D721Med (cell line): ENCODE measurements at places on chromosomes 7 and 10.

GRCh38 chr10:3527869-3528268, 257.1 kb downstream of the KLF6 start:
- no peak for DNase-seq

DNA sequence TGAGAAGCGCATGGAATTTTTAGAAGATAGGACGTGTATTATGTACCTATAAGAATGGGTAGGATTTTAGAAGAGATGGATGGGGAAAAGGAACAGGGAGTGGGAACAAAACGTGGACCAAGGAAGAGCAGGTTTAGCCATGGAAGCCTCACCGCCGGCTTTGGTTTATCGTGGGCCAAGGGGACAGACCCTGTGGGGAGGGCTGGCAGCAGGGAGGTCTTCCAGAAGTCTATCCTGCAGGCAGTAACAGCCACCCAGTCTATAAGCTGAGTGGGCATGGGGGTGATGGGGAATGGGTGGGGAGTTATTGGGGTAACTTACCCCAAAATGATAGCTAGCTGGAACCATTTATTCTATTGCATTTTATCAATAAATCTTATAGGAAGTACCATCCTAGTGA, 44.9 kb downstream of the IKZF1 start:
- DNase-seq, result no peak

DNA sequence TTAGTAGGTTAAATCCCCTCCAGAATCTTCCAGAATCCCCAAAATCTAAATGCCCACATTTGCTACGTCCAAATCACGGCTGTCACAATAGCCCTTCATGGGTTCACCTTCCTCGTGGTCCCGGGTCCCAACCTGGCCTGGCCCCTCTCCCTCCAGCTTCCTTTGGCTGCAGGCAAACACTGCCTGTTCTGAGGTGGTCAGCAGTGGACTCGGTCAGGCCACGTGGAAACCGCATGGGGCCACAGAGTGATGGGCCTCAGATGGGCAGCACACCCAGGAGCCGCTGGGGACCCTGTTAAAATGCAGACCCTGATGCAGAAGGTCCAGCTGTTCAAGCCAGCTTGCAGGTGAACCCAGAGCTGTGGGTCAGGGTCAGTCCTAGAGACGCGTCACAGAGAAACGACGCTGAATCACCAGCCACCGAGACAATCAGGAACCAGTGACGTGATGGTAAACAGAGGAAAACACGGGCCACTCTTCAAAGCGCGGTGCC, 588.6 kb downstream of the DNAJB6 start:
- no peak for DNase-seq

DNA sequence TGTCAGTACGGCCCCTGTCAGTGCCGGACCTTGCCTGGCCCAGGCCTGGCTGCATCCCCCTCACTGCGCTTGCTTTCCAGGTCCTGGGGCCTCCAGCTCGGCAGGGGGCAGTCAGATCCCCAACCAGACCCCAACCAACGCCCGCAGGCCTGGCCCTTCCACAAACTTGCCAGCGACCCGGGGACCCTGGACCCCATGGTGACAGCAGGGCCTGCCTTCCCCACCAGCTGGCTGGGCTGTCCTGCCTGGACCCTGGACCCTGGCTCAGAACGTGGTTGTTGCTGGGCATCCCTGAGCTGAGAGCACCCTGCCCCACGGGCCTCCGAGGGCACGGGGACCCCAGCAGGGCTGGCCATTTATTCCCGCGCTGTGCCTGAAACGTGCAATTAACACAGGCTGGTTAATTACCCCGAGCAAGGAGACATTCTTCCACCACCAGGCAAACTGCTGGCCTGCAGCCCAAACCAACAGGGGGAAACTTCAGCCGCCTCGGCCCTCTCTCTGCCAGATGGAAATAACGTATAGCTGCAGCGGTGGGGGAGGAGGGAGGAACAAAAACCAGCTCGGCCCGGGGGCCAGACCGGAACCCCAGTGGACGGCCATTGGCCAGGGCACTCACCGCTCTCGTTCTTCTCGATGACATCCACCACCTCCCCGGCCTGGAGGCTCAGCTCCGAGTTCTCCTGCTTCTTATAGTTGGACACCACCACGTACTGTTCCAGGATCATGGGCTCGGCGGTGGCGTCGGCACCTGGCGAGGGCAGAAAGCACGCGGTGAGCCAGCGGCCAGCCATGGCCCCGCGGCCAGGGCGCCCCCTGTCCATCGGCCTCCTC, 167.1 kb downstream of the NEURL1 start:
- no peak for DNase-seq

DNA sequence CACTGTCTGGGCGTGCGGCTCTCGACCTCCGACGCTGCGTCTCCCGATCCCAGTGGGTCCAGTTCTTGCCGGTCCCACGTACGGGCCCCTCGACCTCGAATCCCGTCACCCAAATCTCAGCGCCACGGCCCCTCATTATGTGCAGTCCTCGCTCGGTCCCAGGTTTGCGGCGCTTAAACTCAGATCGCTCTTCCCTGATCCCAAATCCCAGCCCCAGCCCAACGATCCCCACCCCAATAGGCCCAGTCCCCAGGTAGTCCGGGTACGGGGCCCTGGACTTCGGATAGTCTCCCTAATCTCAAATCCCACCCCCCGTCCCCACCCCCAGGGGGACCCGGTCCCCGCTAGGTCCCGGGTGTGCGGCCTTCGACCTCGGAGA, 666 bp downstream of the HNRNPF start:
- no peak for DNase-seq

DNA sequence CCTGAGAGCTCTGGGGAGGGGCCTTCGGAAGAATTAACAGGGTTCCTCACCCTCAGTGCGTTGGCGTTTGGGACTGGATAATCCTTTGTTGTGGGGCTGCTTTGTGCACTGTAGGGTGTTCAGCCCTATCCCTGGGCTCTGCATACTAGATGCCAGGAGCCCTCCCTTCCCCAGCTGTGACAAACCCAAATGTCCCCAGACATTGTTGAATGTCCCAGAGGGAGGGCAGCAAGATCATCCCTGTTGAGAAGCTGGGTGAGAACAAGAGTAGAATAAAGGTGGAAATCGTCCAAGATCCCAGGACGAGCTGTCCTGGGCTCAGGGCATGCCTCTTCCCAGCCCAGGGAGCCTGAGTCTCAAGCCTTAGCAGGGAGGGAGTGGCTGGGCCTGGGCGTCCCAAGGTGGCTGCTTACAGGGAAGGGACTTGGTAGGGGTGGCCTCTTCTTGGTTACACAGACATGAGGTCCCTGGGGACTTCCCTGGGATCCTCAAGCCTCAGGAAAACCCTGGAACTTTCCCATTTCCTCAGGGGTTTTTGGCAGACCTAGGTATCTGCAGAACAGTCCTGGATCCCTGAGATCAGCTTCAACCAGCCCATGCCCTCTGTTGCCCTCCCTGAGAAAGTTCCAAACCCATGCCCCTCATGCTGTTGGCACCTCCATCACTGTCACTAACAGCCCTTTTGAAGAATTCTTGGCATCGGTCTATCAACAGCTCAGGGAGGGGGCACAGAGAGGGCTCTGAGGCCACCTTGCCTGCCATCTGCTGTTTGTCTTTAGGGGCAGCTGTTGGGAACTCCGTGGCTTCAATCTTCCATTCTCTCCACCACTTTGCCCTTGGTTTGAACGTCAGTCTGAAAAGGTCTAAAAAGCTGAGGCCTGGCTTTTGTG, 53.7 kb downstream of the GOLGA7B start:
- DNase-seq, result no peak

DNA sequence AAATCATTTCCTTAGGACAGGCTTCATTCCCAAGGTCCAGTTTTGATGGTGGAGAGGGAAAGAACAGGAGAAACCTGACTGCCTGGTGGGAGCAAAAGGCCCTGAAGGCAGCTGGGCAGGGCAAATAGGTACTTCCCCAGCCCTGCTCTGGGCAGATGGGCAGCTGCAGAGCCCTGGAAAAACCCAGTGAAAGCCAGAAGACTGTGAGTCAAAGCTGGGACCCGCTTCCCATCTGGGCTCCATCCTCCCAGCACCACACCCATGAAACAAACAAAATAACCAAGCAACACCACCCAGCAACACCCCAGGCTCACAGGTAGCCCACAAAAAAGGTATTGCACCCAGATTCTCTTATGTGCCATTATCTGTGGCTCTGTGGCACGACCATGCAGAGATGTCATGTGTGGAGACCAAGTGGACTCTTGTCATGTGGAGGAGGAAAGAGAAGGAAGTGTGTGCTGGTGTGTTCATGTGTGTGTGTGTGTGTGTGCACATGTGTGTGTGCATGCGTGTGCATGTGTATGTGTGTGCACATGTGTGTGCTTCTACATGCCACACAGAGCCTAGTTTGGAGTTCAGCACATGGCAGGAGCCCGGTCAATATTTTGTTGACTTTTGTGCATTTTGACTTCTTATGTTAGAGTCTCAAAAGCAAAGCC, 9.8 kb downstream of the CLRN3 start:
- no peak for DNase-seq

DNA sequence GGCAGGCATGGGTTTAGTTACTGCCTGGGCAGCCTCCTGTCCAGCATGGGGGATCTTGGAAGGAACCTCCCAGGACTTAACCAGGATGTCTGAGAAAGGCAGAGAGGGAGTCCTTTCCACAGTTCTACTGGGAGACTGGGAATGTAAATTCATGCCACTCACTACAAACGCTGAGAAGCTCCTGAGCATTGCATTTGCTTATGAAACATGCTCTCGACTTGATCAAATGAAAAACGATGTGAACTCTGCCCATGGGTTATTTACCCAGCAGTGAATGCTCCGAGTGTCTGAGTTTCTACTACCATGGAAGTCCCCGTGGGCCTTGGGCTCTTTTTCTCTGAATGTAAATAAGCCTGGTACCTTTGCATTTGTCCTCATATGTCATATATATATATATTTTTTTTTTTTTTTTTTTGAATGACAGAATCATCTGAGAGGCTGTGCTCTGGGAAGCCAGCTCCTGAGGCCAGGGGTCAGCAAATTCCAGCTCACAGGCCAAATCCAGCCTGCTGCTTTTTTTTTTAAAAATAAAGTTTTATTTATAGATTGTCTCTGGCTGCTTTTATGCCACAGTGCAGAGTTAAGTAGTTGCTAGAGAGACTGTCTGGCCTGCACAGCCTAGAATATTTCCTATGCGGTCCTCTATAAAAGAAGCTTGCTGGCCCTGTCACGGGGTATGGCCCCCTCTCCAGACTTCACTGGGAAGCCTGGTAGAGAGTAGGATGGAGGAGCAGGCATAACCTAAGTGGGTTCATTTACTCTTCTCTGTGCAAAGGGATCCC, 21.4 kb upstream of the RAPGEF5 start:
- no peak for DNase-seq

GRCh38 chr10:11993834-11994468, 48.7 kb downstream of the UPF2 start:
- DNase-seq, result no peak

- no peak for DNase-seq
Observed at GRCh38 chr7:112254156-112254555, 47.7 kb downstream of the ZNF277 start.

GRCh38 chr10:75140246-75140645, 28.8 kb downstream of the SAMD8 start:
- DNase-seq, result peak; percentile 79

DNA sequence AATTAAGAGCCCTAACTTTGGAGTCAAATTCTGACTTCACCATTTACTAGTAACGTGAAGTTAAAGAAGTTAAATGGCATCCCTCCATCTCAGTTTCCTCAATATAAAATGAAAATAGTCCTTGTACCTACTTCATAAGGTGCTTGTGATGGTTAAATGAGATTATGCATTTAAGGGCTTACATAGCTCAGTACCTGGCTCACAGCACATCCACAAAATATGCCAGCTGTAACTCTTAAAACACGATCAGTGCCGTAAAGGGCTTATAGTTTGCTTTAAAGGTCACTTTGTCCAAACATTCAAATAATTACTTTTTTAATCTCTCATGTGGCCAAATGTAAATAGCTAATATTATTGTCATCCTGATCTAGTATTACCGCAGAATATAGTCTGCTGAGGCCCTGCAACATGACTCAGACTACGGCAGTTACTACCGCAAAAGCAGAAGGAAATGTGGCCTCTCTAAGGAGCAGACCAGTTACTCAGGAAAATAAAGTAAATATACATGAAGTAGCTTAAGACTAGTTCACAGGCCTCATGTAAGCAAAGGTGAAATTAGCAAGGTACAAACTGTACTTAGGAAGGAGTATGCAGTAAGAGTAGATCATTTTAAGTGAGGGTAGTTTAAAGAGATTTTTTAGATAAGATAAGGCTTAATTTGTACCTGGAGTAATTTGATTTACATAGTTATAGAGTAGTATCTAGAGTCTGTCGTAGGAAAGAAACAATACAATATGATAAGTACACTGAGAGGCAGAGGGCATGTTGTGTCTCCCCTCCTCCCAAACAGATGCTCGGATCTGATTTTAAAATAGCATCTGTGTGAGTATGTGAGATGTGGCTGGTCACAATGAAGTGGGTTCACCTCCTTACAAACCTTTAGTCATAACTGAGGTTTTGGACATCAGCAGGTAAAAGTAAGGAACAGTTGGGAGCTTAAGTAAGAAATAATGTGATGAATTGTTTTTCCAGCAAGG, 13.1 kb downstream of the CASP2 start:
- DNase-seq, result no peak
